Astrocyte of the spinal cord (primary cell): ENCODE measurements at places on chromosomes 5 and 9.

DNA sequence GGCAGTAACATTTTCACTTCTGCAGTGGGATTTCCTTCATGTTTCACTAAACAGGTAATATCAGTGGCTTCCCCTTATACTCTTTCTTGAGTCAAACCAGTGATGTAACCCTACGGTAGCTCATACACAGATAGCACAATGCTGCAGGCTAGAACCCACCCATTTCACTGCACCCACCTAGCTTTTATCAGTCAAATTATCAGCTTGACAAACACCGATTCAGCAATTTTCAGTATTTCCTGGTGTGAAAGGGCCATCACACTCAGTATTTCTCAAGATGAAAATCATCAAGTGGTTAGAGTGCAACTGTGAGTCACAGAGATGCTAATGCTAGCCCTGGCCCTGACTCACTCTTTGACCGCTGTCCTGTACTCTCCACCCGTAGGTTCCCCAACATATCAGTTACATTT is 242.3 kb upstream of the PTGER4 start:
- DNase-seq: peak; percentile 80

- DNase-seq: no peak
Measured at GRCh38 chr5:158629591-158630312, 470.0 kb downstream of the EBF1 start.

DNA sequence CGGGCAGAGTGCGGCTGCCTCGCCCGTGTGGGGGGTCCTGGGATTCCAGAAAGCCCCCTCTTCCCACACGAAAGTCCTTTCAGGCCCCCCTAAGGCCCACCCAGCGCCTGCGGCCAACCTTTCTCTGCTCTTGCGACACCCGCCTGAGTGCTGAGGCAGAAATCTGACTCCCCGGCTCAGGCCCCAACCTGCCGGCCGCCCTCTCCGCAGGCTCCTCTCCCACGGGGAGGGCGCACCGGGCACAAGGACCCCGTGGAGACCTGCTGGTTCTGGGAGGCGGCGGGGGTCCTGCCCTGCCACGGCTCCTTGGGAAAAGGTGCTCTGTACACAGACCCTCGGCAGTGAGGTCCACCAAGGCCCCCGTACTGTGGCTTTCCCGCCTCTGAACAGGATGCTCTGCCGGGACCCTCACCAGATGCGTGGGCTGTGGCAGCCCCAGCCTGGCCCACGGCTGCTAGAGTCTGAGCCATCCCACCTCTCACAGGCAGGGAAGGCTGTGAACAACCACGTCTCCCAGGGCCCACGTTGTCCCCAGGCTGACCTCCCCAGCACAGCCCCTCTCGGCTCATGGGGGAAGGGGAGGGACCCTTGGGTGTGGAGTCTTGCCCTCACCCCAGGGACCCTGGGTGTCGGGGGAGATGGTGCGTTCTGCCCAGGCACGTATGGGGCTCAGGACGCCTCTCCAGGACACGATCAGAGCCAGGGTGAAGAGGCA is 41.5 kb upstream of the EGFL7 start:
- no peak for DNase-seq

GRCh38 chr5:159975462-159976019 is 33.4 kb upstream of the TTC1 start:
- peak; percentile 98 for DNase-seq

GRCh38 chr5:79413112-79413511 is 100.8 kb downstream of the HOMER1 start:
- no peak for DNase-seq

DNA sequence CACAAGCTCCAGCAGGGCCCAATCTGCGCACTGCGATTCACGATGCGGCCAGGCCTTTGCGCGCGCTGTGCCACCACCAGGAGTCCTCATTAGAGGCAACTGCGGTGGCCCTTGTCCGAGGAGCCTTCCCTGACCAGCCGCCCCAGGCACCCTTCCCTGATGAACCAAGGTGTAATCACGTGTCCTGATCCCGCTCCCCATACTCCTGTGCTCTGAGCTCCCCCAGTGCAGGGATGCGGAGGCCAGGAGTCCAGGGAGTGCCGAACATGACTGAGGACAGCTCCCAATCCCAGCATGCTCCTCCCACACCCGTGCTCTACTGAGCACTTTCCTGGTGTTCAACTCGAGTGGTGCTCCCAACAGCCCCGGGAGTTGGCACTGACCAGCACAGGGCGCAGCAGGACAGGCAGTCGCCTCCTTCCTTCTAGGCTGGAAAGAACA is 134.8 kb downstream of the ZNF354C start:
- no peak for DNase-seq

DNA sequence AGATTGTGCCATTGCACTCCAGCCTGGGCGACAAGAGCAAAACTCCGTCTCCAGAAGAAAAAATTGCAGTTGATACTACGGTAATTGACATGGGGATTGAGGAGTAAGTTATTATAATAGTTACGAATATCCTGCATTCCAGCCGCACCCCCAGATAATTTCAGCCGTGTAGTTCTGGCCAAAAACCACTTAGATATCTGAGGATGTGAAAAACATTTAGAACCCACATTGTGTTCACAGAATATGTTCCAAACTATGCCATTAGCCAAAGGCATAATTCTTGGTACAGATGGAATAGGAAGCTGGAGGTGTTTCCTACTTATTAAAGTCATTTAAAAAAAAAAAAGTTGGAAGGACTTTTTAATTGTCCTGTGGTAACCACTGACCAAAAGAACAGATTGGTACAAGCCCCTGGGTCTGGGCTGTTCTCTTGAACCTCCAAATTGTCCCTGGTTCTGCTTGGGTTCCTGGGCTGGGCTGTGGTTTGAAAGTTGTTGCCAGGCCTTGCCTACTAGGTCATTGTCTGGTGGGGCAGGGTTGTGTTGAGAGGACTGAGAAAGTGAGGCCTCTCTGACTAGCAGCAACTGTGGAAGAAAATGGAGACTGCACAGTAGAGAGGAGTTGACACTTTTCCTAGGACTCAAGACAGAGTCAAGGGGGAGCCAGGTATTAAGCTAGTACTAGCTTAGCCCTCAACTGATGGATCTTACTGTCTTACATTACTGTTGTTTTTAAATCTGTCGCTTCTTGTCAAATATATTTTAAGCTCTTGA is 198.8 kb downstream of the NR3C1 start:
- peak; percentile 37 for DNase-seq

- no peak for DNase-seq
Measured at GRCh38 chr5:17302604-17303003, 85.2 kb downstream of the BASP1 start.

- DNase-seq: no peak
Measured at GRCh38 chr9:33372900-33373299, 29.5 kb downstream of the AQP7 start.

DNA sequence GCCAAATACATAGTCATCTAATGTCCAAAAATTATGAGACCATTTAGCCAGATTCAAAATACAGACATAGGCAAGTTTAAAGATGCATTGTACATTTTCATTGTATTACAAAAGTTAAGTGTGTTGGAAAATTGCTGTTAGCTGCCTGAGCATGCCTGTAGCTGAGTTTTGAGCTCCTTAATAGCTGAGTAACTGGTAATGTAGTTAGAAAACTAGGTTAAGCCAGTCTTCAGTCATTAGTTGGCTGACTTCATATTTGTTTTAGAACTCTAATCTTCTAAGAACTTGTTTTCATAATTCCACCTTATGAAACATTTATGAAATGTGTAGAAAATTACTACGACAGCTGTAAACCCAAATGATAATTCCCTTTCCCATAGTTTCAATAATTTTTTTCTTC is 293.4 kb downstream of the ARRDC3 start:
- no peak for DNase-seq

DNA sequence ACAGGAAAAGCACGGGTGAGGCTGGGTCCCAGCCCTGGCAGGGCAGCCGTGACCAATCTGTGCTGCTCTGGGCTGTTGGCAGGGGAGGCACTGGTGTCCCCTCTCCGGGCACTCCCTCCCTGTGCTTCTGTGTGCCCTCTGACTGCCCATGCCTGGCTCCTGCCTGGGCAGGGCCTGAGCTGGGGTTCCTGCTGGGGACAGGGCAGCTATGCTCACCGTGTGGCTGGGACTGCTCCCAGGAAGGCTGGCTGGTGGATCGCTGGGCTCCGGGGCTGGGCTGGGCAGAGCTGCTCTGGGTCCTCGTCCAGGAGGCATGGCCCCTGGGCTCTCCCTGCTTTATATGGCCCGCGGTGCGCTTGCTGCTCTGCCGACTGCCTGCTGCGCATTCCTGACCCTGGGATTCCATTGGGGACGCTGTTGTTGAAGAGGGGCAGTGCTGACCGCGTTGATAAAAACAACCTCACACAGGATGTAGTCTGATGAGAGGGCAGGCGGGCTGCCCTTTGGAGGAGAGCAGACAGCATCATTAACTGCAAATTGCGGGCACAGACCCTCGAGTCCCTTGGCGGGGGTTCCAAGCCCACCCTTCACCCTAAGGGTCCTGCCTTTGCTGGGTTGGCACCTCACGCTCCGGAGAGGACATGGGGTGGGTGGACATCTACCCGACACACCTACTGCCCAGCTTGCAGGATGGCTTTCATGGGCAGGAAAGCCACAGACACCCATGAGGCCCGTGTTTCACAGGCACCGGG is 955 bp downstream of the QRFP start:
- no peak for DNase-seq

DNA sequence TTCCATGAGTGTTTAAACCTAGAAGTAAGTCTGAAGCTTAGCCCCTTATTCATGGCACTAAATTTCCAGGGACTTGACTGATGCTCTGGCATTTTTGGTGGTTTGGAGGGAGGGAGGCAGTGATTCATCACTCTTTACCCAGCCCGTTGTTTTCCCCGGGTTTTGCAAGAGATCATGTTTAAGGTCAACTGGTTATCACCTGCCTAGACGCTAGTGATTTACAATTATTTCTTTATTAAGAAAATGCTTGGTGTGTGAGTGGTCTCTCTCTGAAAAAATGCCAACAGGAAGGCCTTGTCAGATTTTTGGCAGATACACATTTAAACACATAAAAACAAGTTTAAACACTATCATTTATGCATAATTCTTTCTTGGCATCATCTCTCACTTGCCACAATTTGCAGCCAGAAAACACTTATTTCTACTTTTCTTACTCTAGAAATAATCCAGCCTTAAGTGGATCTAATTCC is 737.9 kb upstream of the ZNF608 start:
- DNase-seq: no peak

- DNase-seq: no peak
Measured at GRCh38 chr9:84738353-84738752, 68.8 kb downstream of the NTRK2 start.
